Hepatocyte (in vitro differentiated cells): ENCODE measurements at places on chromosomes 13 and 19.

DNA sequence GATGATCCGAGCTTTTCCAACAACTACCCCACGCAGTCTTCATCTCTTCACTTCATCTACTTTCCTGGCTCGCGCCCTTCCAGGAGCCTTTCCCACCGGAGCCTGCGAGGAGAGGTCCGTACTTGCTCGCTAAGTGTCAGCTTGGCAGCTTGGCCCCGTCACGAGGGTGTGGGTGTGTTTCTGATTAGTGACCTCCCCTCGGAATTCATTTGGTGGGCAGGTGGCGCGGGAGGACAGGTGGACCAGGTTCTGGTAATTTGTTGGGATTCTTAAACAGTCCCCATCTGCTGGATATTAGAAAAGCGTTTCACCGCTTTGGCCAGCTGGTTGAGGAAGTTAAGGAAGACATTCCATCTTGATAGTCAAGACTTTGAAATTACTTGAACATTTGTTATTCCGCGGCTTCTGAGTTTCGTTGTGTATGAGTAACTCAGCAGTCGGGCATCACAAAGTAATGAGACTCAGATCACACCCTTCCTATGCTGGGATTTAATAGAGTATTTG is 515 bp downstream of the UFM1 start:
- DNase-seq = peak; percentile 78

DNA sequence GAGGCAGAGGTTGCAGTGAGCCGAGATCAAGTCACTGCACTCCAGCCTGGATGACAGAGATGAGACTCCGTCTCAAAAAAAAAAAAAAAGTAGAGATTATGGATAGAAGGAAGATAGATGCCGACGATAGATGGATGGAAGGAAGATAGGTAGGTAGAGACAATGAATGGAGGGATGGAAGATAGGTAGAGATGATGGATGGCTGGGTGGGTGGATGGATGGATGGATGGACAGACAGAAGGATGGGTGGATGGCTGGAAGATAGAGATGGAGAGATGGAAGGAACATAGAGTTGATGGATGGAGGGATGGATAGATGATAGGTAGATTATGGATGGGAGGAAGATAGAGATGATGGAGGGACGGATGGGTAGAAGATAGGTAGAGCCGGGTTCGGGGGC is 18.5 kb upstream of the USE1 start:
- DNase-seq = no peak

DNA sequence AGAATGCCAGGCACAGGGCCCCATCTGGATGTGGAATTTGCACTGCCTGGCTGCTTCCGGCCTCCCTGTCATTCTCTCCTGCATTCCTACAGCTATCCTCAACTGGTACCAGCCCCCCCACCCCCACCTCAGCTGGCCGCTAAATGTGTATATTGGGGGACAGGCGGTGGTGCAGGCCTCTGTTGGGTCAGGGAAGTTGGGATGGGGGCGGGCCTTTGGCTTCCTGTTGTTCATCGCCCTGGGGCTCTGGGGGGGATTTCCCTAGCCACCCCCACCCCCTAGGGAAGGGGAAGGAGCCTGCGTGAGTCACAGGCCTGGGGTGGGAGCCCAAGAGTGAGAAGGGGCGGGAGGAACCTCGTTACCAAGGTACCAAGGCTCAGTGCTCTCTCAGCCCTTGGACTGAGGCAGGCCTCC is 10.6 kb downstream of the POU2F2 start:
- DNase-seq = no peak

- DNase-seq = no peak
Measured at GRCh38 chr13:49304763-49305700, 57.3 kb downstream of the CDADC1 start.

- no peak for DNase-seq
Measured at GRCh38 chr13:41178040-41178439, 16.3 kb downstream of the KBTBD7 start.

DNA sequence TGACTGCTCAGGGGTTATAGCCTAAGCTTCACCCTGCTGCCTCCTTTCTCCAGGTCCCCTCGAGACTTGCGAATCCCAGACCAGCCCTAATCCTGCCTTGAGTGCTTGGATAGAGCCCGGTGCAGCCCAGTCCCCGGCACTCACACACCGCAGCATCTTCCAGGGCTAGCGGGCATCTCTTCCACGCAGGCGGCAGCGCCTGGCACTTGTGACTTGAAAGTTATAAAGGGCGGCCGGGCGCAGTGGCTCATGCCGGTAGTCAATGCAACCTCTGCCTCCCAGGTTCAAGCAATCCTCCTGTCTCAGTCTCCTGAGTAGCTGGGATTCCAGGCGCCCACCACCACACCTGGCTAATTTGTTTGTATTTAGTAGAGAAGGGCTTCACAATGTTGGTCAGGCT is 1.9 kb downstream of the WDR18 start:
- no peak for DNase-seq

GRCh38 chr13:42320375-42320787 is 48.4 kb downstream of the AKAP11 start:
- no peak for DNase-seq

DNA sequence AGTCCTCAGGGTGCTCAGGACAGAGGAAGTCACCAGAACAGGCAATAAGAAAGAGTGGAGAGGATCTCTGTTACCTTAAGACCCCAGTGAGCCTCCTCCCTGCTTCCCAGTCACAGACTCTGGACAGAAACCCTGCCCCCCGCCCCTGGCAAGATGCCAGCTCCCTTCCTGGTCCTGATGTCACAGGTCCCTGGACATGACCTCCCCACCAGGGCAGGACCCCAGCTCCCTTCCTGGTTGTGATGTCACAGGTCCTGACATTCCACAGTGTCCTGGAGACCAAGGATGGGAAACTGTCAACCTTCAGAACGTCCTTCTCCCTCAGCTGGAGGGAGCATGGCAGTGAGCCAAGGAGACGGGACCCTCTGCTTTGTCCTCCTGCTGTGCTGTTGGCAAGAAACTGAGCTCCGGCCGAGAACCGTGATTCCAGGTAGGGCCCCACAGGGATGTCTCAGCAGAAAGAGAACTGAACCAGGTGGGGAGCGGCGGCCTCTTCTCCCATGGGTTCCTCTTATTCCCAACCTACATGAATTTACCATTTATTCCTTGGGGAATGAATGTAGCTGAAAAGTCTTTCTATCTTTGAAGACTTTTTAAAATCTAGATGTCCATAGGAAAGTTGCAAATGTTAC is at the start of gene SPACA7:
SPACA7 (plus strand) TSS at position 306 of the 632 bp plus-strand sequence; CDS start at position 337, 31 bp downstream.
- no peak for DNase-seq

- no peak for DNase-seq
Measured at GRCh38 chr13:113784645-113785024, 25.6 kb downstream of the TMEM255B start.

DNA sequence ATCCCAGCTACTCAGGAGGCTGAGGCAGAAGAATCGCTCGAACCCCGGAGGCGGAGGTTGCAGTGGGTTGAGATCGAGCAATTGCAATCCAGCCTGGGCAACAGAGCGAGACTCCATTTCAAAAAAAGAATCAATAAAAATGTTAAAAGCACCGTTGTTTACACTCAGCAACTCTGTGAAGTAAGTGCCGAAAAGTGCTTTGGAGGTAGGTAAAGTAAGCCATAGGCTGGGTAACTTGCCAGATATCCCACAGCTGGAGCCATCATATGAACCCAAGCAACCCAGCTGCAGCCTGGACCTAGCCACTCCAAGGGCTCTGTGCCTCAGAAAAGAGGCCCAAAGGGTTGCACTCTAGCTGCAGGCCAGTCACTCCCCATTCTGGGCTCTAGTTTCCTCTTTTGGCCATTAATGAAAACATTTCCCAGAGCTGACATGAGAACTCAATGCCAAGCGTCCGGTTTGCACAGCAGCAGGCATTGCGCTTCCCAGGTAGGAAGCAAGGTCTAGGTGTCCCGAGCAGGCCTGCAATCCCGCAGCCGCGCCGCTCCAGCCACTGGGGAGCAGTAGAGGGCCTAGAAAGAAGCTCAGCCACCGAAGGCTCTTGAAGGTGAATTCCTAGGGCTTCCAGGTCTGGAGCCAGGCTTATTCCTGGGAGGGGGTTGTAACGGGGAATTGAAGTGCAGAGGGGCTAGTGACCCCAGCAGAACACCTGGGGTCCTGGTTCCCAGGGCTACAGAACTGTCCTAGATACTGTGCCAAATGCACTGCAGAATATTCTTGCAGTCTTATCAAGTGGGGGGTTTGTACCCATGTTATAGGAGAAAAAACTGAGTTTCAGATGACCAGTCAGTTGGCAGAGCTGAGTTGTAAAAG is 4.1 kb upstream of the CD79A start:
- DNase-seq = peak; percentile 88

GRCh38 chr19:51546650-51547396 is 15.4 kb upstream of the SIGLEC6 start:
- DNase-seq = no peak

DNA sequence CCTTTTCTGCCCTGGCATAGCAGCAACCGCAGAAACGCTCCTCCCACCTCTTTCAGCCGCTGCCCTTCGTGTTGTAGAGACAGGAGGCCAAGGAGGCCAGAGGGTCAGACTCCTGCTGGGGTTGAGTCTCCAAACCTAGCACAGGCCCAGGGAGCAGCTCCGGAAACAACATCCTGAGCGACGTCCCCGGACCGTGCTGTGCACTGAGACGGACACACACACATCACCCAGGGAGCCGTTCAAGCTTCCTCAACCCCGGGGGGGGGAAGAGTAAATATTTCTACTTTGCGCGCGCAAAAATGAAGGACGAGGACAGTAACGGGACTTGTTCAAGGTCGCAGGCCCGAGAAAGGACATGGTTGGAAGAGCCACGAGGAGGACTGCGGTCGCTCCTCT is 657 bp downstream of the ZNF550 start:
- DNase-seq = peak; percentile 21

DNA sequence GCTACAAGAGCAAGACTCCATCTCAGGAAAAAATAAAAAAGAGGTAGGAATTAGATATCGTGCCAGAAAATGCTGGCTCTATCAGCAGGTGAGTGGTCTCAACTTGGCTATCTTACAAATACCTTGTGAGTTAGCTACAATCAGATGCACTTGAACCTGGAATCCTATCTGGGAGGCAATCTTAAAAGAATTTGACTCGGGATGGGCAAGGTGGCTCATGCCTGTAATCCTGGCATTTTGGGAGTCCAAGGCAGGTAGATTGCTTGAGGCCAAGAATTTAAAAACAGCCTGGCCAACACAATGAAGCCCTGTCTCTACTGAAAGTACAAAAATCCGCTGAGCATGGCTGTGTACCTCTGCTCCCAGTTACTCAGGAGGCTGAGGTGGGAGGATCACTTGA is 29.4 kb downstream of the NLRP2 start:
- DNase-seq = no peak

DNA sequence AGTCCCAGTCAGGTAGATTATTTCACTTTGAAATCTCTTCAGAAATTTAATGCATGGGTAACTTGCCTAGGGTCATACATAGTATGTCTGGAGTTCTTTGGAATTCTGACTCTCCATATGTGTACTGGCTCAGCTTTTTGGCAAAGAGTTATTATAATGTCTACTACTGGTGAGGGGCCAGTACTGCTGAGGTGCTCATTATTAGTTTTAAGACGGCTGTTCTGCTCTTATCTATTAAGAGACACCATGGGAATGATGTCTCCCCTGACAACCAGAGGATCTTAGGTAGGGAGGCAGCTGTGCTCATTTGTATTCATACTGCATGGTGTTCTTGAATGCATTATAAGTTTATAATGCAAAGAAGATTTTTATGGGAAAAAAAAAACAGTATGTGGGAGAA is 184.1 kb downstream of the RGCC start:
- no peak for DNase-seq

- DNase-seq = no peak
Measured at GRCh38 chr19:12705169-12705568, 8.7 kb upstream of the FBXW9 start.

DNA sequence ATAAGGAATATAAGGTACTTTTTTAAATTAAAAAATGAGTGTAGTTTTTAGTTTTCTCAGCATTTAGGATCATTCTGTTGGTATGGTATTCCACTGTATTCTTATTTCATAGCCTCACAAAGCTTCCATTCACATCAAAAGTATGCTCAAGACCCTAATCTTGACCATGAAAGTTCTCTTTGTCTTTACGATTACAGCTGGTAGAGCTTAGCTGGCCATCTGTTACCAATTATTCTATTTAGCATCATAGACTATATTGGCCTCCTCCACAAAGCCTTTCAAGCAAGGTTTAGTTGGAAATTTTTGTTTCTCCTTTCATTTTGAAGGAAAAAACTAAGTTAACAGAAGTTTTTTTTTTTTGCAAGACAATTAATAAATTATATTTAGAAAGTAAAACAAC is 245.1 kb downstream of the KCTD12 start:
- no peak for DNase-seq

- no peak for DNase-seq
Measured at GRCh38 chr13:109933476-109933875, 147.1 kb upstream of the IRS2 start.

GRCh38 chr19:48006762-48007161 is 12.3 kb downstream of the ELSPBP1 start:
- DNase-seq = no peak

- no peak for DNase-seq
Measured at GRCh38 chr19:39205449-39205764, 1.3 kb upstream of the SYCN start.

DNA sequence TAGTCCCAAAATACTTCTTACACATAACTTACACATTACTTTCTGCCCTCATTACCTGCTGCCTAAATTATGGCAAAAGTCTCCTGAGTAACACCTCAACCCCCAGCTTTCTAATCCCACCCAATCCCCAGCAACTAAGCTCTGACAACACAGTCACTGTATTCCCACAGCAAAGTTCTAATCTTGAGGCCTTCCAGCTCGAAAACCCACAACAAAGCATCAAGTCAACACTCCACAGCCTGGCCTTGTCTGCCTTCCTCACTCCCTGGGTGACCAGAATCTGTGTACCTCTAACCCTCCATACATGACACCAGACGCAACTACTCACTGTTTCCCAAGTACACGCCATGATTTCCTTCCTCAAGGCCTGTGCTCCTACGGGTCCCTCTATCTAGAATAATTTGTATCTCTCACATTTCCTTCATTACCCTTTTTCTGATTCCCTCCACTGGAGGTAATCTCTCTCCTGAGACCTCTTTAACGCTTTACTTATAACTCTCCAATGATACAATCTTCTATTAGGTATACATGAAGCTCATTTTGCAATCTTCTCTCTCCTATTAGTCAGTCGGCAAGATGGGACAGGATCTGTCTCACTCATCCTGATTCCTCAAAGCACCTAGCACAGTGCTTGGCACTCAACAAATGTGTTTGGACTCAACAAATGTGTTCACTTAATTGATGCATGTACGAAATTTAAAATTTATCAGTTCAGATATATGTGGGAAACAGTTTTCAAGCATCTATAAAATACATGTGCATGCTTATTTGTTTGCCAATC is 87.6 kb upstream of the DOCK9 start:
- DNase-seq = no peak
